Activated CD8-positive, alpha-beta T cell treated with anti-CD3 and anti-CD28 coated beads for 36 hours (primary cell): ENCODE measurements at places on chromosomes 7 and 10.

DNA sequence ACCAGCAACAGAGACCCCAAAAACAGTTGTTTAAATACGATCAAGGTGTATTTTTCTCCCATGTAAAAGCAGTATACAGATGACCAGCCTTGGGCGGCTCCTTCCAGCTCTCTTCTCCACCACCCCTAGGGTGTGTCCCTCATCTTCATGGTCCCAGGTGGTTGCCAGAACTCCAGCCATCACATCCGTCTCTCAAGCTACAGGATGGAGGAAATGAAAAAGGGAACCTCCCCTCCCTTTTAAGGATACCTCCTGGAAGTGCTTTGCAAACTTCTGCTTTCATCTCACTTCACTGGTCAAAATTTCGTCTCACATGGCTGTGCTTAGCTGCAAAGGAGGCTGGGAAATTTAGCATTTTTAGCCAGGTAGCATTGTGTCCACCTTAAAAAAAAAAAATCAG lies 59.3 kb downstream of the C10orf105 start:
- DNase-seq, result no peak

- no peak for DNase-seq
These were observed 230.6 kb upstream of the PLXNA4 start for GRCh38 chr7:132806834-132807233.

DNA sequence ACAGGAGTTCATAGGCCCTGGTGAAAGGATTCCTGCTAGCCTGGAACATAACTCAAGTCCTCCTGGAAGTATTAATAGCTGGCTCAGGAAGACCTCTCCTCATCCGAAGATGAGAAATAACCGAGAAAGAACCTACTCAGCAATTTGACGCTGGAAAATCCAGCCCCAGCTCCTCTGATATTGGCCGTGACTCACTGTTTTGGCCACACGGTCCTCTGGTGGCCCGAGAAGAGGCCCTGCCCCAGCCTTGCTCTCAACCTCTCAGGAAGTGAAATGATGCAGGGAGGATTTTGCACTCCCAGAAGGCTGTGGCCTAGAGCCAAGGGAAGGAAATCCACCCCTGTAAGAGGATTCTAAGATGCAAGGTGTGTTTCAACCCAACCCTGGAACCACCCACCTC lies 121.6 kb downstream of the MTPAP start:
- no peak for DNase-seq

DNA sequence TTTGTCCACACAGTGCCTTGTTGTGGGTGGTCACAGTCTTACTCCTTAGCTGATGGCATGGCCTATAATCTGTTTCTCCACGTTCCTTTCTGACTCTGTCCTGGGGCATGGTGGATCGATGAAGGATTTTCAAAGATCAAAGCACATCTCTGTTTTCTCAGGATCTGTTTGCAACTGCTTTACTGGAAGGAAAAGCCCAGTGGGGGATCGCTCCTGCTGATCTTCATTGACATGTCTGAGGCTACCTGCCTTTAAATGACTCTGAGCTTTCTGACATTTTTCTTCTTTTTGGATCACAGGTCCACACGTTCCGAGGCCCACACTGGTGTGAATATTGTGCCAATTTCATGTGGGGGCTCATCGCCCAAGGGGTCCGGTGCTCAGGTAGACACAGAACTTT lies 68.0 kb upstream of the PRR15 start:
- no peak for DNase-seq
